ENCODE measurements at places on chromosomes 3 and 15.

DNA sequence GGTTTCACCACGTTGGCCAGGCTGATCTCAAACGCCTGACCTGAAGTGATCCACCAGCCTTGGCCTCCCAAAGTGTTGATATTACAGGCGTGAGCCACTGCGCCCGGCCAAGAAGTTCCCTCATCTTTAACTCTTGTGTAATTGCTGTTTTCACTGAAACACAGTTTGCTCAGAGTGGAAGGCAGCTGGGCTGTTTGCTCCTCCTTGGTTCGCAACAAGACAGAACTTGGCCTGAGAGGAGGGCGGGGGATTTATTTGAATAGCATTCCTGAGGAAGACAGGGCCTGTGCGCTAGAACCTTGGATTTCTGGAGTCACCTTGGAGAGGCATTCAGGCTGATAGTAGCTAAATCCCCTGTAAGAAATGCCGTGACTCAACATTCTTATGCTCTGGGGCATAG lies 226.7 kb upstream of the MCTP2 start:
- DNase-seq, result no peak

DNA sequence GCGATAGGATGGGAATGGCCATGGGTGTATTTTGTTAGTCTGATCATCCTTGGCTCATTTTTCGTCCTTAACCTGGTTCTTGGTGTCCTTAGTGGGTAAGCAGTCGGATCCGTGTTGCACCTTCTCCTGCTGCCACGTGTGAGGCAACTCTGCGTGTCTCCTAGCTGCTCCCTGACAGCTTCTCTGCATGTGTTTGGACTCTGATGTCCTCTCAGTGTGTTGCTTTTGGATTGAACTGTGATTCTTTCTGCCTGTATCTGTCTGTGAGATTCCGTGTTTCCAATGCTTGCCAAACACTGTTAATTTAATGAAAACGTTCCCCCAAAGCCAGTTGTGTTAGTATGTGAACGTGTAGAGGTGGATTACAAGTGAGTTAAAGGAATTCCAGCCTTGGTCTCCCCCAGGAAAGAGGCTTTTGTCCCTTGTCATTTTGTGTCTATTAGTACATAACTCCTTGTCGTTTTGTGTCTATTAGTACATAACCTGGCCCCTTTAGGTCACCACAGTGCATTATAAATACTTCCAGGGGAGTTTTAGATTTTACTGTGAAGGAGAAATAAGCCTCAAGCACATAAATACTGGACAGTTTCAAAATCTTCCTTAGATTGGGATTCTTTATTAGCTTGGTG lies 172.4 kb downstream of the CHDH start:
- DNase-seq, result no peak

DNA sequence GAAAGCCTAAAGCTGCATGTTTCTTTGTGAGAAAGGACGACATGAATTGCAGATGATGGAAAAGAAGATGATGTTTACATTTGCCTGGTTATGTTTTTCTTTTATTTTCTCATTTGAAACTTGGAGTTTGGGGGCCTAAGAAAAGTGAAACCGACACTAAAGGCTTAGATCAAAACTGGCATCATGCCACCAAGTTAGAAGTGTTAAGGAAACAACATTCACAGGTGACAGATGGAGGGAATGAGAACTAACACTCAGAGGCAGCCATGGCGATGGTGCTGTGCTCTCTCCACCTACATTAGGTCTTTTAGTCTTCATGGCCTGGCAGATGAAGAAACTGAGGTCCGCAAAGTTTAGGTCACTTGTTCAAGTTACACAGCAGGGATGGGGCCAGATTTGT lies 923.6 kb downstream of the TUSC7 start:
- no peak for DNase-seq

DNA sequence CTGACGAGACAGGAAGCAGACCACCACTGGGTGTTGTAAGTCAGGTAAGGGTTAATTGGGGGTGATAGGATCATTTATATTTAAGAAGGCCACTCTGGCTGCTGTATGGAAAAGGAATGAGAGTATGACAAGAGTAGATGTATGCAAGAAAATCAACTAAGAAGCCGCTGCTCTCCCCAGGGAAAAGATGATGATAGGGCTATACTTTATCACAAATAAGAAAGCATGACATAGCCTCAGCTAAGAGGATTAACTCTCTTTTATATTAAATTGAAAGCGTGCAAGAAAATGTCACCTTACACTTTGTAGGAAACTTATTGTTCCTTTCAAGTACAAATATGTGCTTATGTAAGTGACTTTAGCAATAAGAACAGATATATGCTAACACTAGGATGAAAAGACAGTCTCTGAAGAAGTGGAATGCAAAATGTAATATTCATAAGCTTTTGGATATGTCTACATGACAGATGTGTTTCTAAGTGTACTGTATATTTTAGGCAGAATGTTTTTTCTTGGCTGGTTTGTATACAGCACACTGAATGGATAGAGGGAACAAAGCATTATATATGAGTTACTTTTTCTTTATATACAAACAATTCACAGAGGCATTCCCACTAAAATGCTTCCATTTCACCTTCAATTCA lies 8.7 kb upstream of the NDUFB4 start:
- no peak for DNase-seq

Data from Right ventricle myocardium inferior (tissue), 1 donor.